ENCODE measurements at places on chromosomes 12 and 14.

DNA sequence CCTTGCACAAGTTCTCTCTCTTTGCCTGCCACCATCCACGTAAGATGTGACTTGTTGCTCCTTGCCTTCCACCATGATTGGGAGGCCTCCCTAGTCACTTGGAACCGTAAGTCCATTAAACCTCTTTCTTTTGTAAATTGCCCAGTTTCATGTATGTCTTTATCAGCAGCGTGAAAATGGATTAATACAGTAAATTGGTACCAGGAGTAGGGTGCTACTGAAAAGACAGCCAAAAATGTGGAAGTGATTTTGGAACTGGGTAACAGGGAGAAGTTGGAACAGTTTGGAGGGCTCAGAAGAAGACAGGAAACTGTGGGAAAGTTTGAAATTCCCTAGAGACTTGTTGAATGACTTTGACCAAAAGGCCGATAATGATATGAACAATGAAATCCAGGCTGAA, 27.9 kb downstream of the STYK1 start:
- no peak for DNase-seq

- no peak for DNase-seq
These were observed 175.3 kb upstream of the RTL1 start for GRCh38 chr14:101078892-101079221.

DNA sequence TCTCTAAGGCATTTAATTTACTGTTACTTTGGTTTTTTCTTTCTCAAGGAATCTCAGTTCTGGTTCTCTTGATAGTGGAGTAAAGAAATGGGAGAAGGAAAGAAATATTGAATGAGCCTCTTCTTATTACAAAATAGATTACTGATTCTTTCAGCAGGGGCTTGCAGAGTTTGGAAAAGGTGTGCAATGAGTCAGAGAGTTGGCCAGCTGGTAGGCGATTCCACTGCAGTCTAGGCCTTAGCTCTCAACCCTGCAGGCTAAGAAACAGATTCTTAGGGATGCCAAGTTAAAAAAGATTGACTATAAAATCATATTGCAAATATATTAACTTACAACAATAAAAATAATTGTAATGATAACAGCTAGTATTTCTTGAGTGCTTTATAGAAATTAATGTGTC, 25.8 kb downstream of the NR1H4 start:
- no peak for DNase-seq

DNA sequence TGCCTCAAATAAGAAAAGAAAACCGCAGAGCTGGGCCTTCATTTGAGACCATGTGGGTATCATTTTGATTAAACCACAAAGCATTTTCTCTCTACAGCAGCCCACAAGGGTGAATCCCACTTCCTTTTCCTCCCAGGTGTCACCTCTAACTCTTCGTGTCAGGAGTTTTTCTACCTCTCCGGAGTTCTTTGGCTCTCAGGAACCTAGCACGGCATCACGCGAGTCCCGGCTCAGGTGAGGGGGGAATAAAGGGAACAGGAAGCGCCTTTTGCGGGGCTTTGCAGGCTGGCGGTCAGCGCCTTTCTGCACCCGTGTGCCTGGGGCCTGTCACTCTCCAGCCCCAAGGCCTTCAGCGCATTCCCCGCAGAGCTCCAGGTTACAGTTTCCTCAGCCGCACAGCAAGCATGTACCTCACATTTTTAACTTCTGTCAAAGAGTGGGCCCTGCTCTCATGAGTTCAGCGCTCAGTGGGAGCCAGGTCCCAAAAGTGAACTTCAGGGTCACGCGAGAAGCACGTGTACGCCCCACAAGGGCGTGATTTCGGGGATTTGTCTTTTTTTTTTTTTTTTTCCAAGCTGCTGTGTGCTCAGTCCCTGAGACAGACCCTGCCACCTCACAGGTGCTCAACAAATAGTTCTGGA, 740 bp upstream of the PRPF40B start:
- DNase-seq, result peak; percentile 30

GRCh38 chr14:21093769-21094681, 4.4 kb downstream of the ZNF219 start:
- DNase-seq, result no peak

GRCh38 chr12:104790296-104791125, 167.6 kb downstream of the SLC41A2 start:
- no peak for DNase-seq

- DNase-seq, result no peak
These were observed 21.0 kb upstream of the HMGA2 start for GRCh38 chr12:65803251-65803650.

DNA sequence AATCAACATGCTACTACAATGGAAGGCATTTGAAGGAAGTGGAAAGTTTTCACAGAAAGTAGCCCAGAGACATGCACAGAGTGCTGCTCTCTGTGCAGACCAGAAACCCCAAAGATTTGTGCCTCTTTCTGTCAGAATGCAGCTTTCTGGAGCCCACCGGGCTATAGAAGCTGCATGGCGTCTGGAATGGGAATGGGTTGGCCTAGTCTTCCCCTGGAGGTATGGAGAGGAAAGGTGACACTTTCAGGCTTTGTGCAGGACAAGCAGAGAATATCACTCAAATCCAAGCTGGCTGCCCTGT, 21.3 kb upstream of the ZFP36L1 start:
- DNase-seq, result no peak

- no peak for DNase-seq
These were observed 86.2 kb upstream of the CMKLR1 start for GRCh38 chr12:108425238-108425795.

DNA sequence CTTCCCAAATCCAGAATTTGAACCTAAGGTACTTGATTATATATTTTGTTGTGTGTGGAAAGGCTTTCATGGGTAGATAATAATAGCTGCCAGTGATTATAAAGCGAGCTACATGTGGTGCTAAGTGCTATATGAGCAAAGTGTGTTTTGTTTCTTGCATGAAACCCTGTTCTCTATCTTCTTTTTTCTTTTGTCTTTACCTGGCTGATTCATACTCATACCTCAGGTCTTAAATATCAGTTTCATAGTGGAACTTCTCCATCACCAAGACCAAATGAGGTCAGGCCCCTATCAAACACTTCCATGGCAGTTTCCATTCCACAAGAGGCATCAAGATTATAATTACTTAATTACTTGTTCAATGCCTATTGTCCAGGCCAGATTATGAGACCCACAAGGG, 6.9 kb downstream of the MAP3K9 start:
- DNase-seq, result no peak

- no peak for DNase-seq
These were observed 741.6 kb downstream of the FSCB start for GRCh38 chr14:43765474-43765873.

- no peak for DNase-seq
These were observed 52.6 kb upstream of the NID2 start for GRCh38 chr14:52121441-52121840.

DNA sequence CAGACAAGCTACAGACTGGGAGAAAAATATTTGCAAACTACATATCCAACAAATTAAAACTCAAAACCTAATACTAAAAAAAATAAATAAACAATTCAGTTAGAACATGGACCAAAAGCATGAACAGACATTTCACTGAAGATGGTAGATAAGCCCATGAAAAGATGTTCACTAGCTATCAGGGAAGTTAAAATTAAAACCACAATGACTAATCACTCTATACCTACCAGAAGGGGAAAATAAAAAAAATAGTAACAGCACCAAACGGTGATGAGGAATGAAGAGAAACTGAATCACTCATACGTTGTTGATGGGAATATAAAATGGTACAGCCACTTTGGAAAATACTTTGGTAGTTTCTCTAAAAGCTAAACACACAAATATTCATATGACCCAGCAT, 31.1 kb upstream of the DHRS7 start:
- DNase-seq, result no peak

GRCh38 chr12:99334285-99335056, 313.1 kb upstream of the GARIN6 start:
- no peak for DNase-seq

DNA sequence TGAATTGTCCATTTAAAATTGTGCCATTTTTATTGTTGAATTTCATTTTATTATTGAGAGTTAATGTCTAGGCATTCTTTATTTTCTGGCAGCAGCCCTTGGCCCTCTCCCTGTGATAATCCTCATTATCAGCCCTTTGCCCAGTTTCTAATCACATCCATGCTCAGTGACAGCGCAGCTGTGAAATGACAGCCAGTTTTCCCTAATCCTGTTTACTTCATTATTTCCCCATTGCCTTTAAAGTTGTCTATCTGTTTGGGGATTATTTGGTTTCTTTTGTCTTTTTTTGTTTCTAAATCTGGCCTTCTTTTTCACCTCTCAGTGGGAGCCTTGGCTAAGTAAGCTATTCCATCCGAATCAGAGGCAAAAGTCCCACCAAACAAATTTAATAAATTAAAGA, 476.9 kb downstream of the SLC6A15 start:
- no peak for DNase-seq

DNA sequence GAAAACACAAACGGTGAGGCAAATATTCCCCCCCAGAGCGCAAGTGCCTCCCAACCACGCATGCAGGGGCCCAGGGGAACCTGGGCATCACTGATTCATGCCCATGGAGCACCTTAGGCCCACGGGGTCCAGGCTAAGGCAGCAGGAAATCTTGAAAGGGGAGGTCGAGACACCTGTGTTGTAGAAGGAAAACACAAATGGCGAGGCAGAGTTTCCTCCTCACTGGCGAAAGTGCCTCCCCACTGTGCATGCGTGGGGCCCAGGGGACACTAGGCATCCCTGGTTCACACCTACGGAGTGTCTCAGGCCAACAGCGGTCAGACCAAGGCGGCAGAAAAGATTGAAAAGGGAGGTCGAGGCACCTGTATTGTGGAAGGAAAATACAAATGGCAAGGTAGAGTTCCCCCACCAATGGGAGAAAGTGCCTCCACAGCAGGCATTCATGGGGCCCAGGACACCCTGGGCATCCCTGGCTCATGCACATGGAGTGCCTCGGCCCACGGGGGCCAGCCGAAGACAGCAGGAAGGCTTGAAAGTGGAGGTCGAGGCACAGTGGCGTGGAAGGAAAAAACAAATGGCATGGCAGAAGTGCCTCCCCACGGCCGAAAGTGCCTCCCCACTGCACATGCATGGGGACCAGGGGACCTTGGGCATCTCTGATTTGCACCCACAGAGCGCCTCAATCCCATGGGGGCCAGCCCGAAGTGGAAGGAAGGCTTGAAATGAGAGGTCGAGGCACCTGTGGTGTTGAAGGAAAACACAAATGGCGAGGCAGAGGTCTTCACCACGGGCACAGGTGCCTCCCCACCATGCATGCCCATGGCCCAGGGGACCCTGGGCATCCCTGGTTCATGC, 368.8 kb downstream of the ALG10 start:
- DNase-seq, result peak; percentile 37

- DNase-seq, result no peak
These were observed 57.7 kb downstream of the WDR20 start for GRCh38 chr14:102197317-102197853.

DNA sequence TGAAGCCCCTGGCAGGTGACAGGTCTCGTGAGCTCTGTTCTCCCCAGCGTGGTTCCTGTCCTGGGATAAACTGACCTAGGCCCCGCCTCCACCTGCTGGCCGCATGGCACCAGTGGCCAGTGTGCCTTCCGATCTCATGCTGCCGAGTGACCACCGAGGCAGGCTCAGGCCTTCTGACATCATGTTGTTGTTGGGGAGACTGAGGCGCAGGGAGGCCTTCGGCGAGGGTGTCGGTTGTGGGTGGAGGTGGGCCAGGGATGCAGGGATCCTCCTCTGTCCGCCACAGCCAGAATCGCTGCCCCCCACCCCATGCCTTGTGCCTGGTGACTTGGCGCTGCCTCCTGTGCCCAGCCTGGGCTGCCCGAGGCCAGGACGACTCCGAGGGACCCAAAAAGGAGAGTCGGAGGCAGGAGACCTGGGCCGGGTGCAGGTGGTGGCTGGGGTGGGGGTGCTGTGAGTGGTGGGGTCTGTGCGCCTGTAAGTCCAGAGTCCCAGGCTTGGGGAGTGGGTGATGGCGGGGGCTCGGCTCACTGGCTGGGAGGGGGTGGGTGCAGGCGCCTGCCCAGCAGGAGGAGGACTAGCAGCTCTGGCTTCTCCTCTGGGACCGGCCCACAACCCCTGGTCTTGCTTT, 24.3 kb downstream of the ASPG start:
- DNase-seq, result peak; percentile 62

DNA sequence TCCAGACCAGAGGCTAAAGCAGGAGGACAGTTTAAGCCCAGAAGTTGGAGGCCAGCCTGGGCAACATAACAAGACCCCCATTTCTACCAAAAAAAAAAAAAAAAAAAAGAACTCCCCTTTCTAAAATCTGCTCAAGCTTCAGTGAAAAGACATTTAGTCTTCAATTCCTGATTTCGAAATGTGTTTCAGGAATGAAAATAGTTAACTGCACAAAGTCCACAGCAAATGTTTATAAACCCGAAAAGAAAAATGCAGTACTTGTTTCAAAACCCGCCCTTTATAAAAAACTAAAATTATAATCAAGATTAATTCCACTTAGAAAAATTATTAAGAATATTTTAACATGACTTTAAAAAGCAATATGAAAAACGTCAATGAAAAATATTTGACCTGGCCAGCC, 12.1 kb downstream of the ATXN2 start:
- no peak for DNase-seq

DNA sequence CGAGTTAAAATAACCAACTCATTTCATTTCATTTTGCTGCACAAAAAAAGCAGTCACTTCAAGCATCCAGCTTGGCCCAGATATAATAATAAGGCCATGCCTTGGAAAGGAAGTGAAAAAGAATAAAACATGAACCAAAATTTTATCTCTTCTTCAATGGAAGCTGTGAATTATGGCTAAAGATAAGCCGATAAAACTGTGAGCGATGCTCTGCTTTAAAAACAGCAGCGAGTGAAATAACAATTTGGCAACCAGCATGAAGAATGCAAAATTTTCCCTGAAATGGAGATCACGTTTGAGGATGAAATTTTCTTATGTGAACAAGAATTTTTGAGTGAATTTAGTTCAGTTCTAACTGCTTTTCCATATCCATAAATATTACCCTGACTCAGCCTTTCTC, 70.4 kb downstream of the KCNC2 start:
- DNase-seq, result no peak

- no peak for DNase-seq
These were observed 356.9 kb downstream of the MED13L start for GRCh38 chr12:115920395-115921183.

GRCh38 chr12:8057306-8057705, 8.9 kb downstream of the C3AR1 start:
- DNase-seq, result no peak

- no peak for DNase-seq
These were observed 179.2 kb upstream of the PDE3A start for GRCh38 chr12:20188930-20189653.

GRCh38 chr12:130482448-130482847, 144.8 kb downstream of the PIWIL1 start:
- no peak for DNase-seq

DNA sequence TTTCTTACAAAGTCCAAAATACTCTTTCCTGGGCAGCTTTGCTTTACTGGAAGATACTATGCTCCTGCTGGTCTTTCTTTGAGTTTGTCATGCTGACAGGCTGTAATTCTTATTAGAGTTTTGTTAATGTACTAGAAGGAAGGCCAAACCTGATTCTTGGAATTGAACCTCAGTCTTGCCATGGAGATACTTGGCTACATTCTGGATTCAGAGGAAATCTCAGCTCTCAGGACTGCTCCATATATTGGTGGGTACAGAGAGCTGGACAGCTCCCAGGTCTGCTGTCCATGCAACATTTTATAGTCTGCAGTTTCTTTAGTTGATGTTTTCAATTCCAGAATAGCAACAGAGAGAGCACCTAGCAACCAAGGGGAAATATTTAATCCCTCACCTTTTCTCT, 363.1 kb upstream of the STXBP6 start:
- DNase-seq, result no peak
